Eye (tissue), 1 donor: ENCODE measurements at places on chromosomes 5 and 9.
A peak's percentile ranks its signal among the peaks of the same experiment; 100 is the strongest.

DNA sequence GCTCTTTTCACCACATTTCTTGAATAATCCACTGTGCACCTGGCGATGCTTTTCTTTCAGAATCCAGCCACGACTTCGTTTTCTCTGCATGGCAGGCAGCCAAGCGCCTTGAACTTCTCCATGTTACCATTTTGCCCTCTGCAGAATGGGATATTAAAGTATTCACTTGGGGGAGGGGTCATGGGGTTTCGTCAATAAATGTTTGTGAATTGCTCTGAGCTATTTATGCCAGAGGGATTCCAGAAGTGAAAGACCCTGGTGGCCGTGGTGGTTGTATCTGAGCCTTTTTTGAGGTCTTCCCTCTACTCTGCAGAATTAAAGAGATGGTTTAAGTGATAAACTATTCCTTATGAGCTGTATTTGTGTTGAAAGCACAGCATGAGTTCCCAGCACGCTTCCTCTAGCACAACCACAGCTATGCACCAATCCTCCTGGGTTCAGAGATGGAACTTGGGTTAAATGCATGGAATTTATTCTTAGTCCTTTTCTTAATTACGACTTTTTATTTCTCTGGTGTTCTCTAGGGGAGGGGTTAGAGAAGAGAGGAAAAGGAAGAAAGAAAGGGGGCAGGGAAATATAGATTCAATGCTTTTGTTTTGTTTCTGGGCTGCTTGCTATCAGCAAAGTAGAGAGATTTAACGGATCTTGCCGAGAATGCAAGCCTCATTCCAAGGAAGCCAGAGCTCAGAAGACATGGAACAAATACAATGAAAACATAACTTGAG, 478.2 kb upstream of the TNC start:
- peak; percentile 71 for DNase-seq

- DNase-seq = peak; percentile 29
These were observed 10.2 kb upstream of the SFXN1 start for GRCh38 chr5:175467983-175468690.

- no peak for DNase-seq
These were observed 236.2 kb upstream of the ADRA1B start for GRCh38 chr5:159680095-159680494.

GRCh38 chr5:94776167-94776566, 157.7 kb downstream of the SLF1 start:
- DNase-seq = no peak

GRCh38 chr5:177132136-177133095, 1.2 kb upstream of the NSD1 start:
- peak; percentile 91 for DNase-seq

DNA sequence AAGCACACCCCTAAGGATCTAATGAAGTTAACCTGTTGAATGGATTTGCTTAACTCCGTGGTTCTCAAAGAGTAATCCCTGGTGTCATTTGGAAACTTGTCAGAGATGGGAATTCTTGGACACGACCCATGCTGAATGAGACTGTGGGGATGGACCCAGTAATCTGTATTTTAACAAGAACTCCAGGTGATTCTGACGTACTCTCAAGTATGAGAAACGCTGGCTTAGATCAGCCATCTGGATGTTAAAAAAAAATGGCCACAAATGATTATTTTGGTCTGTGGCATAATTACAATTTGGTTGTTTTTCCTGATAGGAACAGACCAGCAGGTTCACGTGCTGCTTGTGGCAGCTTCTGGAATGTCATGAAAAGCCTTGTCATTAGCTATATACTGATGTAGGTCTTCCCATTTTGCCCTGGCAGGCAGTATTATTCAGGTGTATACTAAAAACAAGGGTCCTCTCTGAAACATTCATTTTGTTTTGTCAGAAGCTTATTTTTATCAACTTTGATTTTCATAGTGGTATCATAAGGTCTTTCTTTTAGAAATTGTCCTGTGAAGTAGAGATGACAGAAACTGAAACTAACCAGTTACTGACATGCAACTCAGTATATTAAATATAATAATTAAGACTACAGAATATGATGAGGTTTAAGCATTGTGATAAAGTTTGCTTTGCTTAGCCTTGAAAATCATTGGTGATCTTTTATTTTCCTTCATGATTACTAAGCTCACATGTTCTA, 15.4 kb downstream of the CPEB4 start:
- no peak for DNase-seq

DNA sequence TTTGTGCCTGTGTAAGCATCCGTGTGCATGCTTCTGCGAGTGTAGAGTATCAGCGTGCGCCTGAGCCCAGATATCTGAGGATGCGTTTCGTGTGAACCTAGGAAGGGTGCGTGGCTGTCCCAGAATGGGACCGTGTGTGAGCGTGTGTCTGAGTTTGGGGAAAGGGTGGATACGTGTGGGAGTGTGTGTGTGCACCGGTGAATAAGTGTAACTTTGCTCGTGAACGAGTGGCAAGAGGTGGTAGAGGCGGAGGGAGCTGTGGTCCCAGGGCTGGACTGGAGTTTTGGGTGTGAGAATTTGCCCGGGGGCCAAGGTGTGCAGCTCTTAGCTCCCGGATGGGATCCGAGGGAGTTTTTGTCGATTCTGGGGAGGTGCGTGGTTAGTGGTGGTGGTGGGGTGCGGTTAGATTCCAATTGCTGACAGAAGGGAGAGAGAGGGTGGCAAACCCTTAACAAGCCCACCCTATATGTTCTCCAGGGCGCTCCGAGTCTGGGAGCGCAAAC, 686 bp upstream of the COL27A1 start:
- DNase-seq = peak; percentile 65

- DNase-seq = no peak
These were observed 69.8 kb upstream of the DAB2 start for GRCh38 chr5:39494534-39494933.

DNA sequence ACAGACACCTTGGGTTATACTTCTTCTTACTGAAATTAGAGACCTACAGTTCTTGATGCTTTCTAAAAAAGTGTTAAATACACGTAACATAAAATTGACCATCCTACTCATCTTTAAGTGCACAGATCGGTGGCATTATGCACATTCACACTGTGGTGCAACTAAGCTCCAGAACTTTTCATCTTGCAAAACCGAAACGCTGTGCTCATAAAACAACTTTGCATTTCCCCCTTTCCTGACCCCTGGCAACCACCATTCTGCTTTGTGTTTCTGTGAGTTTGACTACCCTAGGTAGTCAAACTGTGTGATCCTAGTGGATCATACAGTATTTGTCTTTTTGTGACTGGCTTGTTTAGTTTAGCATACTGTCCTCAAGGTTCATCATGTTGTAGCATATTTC, 3.9 kb downstream of the MVB12B start:
- no peak for DNase-seq

- DNase-seq = no peak
These were observed 65.2 kb downstream of the CRB2 start for GRCh38 chr9:123421186-123421585.

DNA sequence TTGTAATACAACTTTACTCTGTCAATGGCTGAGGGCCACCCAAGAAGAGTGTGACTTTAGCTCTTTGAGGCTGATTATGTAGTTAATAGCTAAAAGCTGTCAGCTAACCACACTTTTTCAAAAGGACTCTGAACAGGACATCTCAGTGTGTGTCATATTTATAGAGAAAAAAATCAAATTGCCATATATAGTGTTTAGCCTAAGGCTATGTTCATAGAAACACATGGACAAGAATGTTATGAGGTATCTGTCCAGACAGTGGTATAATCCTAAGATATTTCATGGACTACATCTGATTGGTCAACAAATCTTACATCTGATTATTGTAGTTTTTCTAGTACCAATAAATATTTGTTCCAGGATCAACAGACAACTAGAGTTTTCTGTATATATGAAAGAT, 42.1 kb upstream of the CDH18 start:
- no peak for DNase-seq

GRCh38 chr5:166163996-166164610, 2127.3 kb upstream of the WWC1 start:
- no peak for DNase-seq

GRCh38 chr9:95855961-95856360, 19.5 kb upstream of the ERCC6L2 start:
- DNase-seq = no peak

DNA sequence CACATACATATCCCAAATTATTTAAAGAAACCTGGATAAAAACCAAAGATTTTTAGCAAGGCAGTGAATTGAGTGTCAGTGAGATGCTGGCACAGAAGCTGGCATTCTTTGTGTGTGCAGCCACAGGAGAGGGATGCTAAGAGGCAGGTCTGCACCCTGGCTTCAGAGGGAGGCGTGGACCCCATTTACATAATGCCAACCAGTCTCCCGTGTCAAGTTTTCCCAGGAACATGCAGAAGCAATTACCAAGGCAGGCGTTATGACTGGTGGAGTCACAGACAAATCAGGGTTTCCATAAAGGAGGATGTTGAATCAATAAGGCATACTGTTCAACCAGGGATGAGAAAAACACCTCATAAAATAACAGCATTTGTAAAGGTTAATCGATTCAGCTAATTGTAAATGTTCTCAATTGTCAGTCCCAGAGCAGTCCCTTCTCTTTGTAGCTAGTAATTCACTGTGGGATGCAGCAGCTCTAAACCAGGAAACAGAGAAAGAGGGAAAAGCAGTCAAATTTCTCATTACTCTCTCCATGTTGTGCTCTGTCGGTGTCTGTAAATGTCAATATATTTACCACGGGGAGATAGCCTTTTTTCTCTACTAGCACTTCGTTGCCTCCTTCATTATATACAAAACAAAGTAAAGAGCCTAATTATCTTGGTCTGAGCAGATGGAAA, 452.4 kb upstream of the GRAMD2B start:
- DNase-seq = peak; percentile 60

DNA sequence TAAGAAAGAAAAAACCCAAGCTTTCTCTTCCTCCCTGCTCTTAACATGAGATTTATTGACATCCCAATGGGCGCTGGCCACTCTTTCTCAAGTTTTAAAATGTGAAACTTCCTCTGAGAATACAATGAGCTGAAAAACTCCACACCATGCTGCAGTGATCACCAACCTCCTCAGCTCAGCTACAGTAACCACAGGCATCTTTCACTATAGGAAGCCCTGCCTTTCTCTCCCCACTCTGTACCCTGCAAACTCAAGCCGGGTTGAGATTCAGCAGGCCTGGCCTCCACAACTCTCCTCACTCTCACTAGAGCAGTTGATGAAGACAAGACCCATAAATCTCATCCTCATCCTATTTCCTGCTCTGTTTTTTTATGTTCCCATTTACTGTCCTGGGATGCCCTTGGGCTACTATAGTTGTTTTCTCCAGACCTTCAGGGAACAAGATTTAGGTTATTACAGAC, 48.3 kb downstream of the SH3TC2 start:
- no peak for DNase-seq

DNA sequence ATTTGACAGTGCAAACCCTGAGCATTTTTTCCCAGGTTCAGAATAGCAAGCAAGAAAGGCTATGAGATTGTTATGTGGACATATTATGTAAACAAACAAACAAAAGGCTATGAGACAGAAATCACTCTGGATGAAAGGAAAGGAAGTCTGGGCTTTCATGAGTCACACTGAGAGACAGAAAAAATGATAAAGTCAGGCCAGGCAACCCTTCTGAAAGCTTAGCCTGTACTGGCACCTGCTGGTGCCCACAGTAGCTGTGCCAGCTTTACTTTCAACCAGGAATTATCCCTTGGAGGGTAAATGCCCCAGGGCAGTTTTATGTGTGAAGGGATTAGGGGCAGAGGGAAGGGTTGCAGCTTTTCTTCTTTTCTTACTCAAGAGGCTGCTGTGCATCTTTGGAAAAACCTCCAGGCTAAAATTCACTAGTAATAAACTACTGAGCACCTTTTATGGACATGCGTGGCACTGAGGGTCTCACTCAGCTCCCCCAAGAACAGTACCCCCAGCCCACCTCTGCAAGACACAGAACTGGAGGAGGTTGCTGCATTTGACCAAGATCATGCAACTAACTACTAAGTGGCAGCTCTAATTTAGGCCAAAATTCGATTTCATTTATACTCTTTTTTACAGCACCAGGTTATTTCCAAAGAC, 41.7 kb downstream of the ACTL7B start:
- DNase-seq = peak; percentile 12

GRCh38 chr5:44932922-44933585, 124.3 kb downstream of the MRPS30 start:
- no peak for DNase-seq
